Stimulated activated CD4-positive, alpha-beta T cell treated with anti-CD3 and anti-CD28 coated beads, TNF-alpha, amount 100 ng/mL, for 1 hour (primary cell): ENCODE measurements at places on chromosomes 12 and 14.

DNA sequence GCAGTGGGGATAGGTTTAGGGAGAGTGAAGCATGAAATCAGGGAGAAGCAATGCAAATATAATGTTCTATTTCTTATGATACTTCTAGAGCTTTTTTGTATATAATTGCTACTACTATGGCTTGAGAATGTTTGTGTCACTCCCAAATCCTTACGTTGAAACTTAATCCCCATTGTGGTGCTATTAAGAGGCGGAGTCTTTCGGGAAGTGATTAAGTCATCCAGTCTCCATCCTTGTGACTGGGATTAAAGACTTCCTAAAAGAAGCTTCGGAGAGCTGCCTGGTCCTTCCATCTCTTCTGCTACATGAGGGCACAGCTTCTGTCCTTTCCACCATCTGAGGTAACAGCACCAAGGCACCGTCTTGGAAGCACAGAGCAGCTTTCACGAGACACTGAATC is 81.2 kb downstream of the COX16 start:
- DNase-seq, result no peak

DNA sequence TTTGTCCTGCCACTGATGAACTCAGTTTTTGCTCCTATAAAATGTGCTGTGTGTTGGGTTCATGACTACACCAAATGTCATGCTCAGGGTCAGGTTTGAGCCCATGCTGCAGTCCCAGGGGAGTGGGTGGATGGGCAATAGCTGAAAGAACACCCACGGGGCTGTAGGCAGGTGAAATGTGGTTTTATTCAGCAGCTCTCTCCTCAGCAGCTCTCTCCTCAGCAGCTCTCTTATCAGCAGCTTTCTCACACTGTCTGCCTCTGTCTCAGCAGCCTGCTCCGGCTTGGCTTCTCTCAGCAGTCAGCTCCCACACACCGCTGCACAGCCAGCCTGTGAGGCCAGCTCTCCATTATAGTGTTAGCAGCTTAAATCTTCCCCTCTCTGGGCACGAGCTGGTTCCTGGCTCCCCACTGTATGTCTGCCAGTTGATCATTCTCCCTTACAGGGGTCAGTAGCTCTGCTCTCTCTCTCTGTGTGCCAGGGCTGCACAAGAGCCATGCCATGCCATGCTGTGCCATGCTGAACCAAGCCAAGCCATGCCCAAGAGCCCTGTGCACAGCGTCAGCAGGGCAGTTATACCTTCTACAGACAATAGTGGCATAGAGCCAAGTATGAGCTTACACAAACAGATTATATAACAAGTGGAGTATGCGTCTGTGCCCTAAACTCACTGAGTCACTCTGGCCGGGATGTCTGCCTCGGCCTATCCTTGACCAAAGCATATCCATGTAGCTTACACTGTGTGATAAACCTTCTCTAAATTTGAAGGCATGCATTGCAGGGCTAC is 303.3 kb upstream of the TMPO start:
- no peak for DNase-seq

DNA sequence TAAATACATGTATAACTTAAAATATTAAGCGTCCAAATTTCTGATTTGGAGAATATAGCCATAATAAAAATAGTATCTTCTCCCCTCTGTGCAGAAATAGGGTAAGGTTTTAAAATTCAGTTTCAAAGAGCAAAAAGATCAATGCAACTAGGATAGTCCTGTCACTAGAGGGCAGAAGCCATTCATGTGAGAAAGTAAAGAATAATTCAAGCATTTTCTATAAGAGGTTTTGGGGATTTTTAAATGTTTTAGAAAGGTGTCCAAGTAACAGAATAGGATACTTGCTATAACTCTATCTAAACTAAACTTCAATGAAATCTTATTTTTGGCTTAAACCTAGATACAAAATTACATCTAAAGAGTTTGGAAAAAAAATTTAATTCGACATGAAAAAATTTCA is 50.3 kb downstream of the ADAMTS20 start:
- DNase-seq, result no peak

- no peak for DNase-seq
Observed at GRCh38 chr14:20820063-20820904, 17.6 kb upstream of the RNASE1 start.

- no peak for DNase-seq
Observed at GRCh38 chr12:126157575-126157966, 1092.3 kb downstream of the AACS start.
